ENCODE measurements at places on chromosomes 5 and 9. TPM values are rescaled to one million over a fixed set of nuclear protein-coding genes. Genes with fewer than 3 reads are reported as not detected.

The ECSCR gene
- polyA plus RNA-seq, result 18.4 TPM

The MLANA gene
- not detected for polyA plus RNA-seq

GRCh38 chr5:8923526-8923925 lies 622.3 kb downstream of the SEMA5A start:
- H3K4me1 ChIP-seq, result no peaks in the 10 kb centered on the region
- H3K36me3 ChIP-seq, result no peaks in the 10 kb centered on the region
- H3K27ac ChIP-seq, result no peak overlapping the region
- H3K27me3 ChIP-seq, result no peaks in the 10 kb centered on the region

- no peaks in the 10 kb centered on the region for H3K27me3 ChIP-seq
- no peaks in the 10 kb centered on the region for H3K36me3 ChIP-seq
- no peak overlapping the region for H3K4me3 ChIP-seq
- no peaks in the 10 kb centered on the region for H3K4me1 ChIP-seq
- H3K27ac ChIP-seq, result no peak overlapping the region
- DNase-seq, result no peak
Observed at GRCh38 chr5:102539996-102540728, 41.4 kb upstream of the SLCO6A1 start.

GRCh38 chr5:127959152-127959764 lies 124.3 kb upstream of the SLC12A2 start:
- H3K36me3 ChIP-seq, result no peaks in the 10 kb centered on the region
- H3K4me3 ChIP-seq, result no peak overlapping the region
- no peaks in the 10 kb centered on the region for H3K27me3 ChIP-seq
- H3K27ac ChIP-seq, result no peak overlapping the region
- H3K4me1 ChIP-seq, result peaks cover 24% of the 10 kb centered on the region
- DNase-seq, result peak; percentile 70

DNA sequence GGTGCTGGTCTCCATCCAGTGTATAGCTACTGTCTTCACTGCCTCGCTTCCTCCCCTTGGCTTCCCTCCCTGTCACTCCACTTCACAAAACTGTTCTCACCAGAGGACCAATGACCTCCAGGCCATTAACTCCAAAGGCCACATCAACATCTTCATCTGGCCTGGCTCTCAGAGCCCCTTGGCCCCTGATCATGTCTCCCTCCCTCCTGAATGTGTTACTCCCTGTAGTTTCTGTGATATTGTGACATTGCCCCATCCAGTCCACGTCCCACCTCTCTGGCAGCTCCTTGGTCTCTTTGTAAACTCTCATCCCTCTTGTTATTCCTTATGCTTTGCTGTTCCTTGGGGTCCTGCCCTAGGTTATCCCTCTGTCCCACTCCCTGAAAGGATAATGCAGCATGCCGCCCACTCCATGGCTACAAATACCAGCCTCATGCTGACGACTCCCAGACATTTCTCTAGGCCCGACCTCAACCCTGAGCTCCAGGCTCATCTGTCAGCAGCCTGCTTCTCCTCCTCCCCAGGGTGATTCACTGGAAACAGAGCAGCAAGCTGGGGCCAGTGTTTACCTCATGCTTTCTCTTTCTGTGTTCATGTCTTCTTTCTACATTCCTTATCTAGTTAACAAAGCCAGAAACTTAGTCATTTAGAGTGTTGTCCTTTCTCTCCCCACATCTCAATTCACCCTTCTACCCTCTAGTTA lies 312.2 kb downstream of the SPOCK1 start:
- no peak overlapping the region for H3K27ac ChIP-seq
- H3K27me3 ChIP-seq, result no peaks in the 10 kb centered on the region
- DNase-seq, result peak; percentile 57
- no peaks in the 10 kb centered on the region for H3K4me1 ChIP-seq
- no peaks in the 10 kb centered on the region for H3K36me3 ChIP-seq

DNA sequence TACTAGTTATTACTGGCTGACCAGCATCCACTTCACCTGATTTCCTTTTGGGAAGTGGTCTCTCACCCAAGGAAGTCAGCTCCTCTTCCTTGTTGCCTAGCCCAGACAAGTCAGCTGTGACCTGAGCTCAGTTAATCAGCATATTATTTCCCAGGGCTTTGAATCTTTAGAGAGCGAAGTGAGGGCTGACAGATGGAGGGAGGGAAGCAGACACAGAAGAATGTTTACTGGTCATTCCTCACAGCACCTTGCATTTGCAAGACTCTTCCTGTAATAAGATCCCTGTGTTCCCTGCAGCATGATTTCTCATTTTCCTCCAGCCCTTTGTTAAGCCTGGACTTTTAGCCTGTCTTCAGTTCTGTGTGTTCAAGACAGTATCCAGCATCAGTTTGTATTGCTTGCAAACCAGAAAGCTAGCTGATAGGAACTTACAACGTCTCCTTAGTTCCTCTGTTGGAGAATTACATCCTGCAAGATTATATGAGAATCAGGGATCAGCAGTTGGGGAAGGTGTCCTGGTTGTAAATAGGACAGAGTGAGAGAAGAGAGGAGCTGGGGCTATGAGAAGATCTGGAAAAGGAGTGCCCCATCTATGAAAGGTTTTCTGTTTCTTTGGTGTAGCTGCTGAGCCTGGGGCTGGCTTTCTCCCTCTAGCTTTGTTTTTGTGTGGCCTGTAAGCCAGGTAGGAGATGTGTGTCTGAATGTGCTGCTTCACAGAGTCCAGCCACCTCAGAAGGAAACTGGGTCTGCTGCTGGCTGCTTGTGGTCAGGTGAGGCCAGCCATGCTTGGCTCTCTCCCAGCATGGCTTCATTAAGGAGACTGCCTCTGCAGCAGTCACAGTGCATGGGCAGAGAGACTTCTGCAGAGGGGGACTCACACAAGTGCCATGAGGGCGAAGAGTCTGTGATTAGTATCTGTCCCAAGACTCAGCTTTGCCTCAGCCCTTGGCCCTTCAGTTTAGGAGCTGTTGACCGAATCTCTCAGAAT lies 50.3 kb downstream of the MAN2A1 start:
- no peak overlapping the region for H3K4me3 ChIP-seq
- H3K27me3 ChIP-seq, result no peaks in the 10 kb centered on the region
- DNase-seq, result no peak
- H3K27ac ChIP-seq, result no peak overlapping the region
- H3K36me3 ChIP-seq, result no peaks in the 10 kb centered on the region
- peaks cover 28% of the 10 kb centered on the region for H3K4me1 ChIP-seq

DNA sequence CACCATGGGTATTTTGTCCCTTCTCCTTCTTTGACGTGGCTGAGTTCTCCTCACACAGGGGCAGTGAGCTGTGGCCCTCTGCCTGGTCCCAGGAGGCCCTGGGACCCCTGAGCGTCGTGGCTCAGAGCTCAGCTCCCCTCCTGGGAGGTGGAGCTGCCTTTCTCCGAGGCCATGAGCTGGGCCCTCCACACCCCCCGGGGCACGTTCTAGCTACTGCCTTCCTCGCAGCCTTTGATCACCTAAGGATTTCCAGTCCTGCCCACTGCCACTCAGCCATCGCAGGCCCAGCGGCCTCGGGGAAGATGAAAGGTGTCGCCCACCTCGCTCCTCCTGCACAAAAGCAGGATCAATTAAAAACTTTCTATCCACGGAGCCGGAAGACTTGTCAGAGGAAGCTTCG lies 94.8 kb upstream of the RAPGEF1 start:
- H3K4me1 ChIP-seq, result no peaks in the 10 kb centered on the region
- no peaks in the 10 kb centered on the region for H3K36me3 ChIP-seq
- H3K4me3 ChIP-seq, result no peak overlapping the region
